CD4-positive, CD25-positive, alpha-beta regulatory T cell (primary cell): ENCODE measurements at places on chromosomes 5 and 9. TPM values are rescaled to one million over a fixed set of nuclear protein-coding genes. Genes with fewer than 3 reads are reported as not detected.

DNA sequence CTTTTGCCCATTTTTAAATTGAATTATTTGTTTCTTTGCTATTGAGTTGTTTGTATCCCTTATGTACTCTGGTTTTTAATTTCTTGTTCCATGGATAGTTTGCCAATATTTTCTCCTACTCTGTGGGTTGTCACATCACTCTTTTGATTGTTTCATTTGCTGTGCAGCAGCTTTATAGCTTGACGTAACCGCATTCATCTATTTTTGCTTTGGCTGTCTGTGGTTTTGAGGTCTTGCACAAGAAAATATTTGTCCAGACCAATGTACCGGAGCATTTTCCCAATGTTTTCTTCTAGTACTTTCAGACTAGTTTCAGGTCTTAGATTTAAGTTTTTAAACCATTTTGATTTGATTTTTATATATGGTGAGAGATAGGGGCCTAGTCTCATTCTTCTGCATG, 36.2 kb upstream of the ZNF366 start:
- DNase-seq = no peak

- no peak for DNase-seq
Observed at GRCh38 chr5:10678244-10678643, 82.8 kb downstream of the DAP start.

DNA sequence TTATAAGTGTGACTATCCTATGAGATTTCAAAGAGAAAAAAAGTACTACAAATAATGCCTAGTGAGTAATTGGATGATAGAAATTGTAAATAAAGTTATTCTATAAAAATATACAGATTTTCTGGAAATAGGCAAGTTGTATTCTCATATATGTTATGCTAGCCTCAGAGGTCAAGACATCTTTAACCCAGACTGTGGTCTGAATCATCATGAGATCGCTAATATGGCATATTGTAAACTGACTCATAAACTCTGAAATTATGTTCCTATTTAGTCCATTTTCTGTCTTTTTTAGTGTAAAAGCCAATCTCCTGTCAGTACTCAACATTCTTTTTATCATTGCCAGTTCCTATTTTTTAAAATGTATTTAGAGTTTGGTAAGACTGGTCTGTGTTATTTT, 14.2 kb downstream of the LOX start:
- no peak for DNase-seq

The BNC2 gene
- not detected for polyA plus RNA-seq

The C9orf50 gene
- not detected for polyA plus RNA-seq
